Esophagus mucosa (tissue), 1 donor: ENCODE measurements at places on chromosomes 4 and X.

DNA sequence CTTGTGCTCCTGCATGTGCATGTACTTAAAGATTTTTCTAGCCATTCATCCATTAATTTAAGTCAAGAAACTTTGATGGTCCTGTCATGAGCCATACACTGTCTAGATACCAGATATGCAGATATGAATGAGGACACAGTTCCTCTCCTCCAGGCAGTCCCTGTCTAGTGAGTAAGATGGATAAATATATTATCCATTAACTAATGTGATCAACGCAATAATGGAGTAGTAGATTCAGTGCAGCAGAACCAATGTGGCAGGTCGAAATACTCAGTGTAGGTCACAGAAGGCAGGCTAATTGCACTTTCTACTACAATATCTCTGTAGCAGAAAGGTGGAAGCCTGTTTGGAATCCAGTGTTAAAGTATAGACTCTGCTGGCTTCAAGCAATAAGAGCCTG, 112.5 kb downstream of the PCDH7 start:
- no peak for ATAC-seq

GRCh38 chr4:150212927-150213326, 134.7 kb downstream of the DCLK2 start:
- ATAC-seq, result peak; percentile 87

GRCh38 chr4:20621476-20621875, 78.8 kb upstream of the PACRGL start:
- ATAC-seq, result no peak

DNA sequence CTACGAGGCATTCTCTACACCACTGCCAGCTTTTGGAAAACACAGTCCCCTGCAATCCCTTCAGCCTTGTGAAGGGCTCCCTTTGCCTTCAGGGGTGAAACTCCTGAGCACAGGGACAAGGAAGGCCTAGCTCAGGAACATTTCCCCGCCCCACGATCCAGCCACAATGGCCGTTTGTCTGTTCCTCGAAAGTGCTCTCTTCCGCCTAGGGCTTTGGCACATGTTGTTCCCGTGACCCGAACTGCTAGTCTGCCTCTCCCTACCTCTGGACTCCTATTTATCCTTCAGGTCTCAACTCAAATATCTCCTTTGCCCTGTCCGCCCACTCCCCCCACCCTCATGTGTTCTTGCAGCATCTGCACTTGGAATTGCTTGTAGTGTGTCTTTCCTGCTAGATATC, 12.1 kb downstream of the FGD1 start:
- ATAC-seq, result no peak

DNA sequence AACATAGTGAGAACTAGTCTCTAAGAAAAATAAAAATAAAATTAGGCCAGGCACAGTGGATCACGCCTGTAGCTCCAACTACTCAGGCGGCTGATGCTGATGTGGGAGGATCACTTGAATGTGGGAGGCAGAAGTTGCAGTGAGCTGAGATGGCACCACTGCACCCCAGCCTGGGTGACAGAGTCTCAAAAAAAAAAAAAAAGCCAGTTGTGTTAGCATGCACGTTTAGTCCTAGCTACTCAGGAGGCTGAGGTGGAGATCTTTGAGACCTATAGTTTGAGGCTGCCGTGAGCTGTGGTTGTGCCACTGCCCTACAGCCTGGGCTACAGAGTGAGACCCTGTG, 2.5 kb downstream of the DCK start:
- no peak for ATAC-seq

GRCh38 chrX:13733506-13733905, 914 bp downstream of the TRAPPC2 start:
- ATAC-seq, result no peak

DNA sequence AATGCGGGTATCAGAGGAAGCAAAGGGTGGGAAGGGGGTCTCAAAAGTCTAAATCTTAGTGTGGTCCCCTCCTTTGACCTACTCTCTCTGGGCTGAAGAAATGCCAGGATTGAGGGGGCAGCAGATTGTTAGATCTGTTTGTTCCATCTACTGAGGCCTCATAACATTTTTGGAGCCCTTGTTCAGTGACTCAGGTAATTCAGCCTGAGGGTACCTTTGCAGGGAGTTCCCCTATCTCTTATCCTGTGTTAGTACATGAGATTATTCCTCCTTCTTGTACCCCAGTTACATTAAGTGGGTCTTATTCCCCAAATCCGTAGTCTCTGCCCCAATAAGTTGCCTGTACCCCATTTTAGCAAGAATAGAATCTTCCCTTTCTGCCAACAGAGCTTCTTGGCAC, 79.0 kb downstream of the RTL9 start:
- ATAC-seq, result no peak

- ATAC-seq, result no peak
Observed at GRCh38 chrX:27466051-27466450, 2.9 kb upstream of the PPP4R3C start.

- no peak for ATAC-seq
Observed at GRCh38 chrX:132169554-132169953, 41.7 kb upstream of the FRMD7 start.

DNA sequence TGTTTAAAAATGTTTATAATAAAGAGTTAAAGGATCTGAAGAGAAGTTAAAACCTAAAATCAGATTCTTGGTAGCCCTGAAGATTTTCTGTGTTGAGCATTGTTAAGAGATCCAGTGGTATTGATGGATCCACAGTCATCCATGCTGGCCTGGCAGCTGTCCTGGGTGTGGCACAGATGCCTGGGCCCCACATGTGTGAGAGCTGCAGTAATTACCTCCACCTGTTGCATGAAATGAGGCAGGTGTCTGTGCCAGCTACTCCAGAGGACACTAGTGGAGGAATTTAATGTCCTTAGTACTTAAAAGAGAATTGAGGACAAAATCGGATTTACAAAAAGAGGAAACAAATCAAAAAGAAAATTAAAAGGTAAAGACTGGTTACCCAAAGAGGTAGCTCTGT, 44.0 kb downstream of the MGST2 start:
- ATAC-seq, result no peak

- no peak for ATAC-seq
Observed at GRCh38 chrX:56221101-56221500, 11.1 kb upstream of the KLF8 start.

GRCh38 chr4:115233600-115233999, 120.2 kb upstream of the NDST4 start:
- no peak for ATAC-seq

DNA sequence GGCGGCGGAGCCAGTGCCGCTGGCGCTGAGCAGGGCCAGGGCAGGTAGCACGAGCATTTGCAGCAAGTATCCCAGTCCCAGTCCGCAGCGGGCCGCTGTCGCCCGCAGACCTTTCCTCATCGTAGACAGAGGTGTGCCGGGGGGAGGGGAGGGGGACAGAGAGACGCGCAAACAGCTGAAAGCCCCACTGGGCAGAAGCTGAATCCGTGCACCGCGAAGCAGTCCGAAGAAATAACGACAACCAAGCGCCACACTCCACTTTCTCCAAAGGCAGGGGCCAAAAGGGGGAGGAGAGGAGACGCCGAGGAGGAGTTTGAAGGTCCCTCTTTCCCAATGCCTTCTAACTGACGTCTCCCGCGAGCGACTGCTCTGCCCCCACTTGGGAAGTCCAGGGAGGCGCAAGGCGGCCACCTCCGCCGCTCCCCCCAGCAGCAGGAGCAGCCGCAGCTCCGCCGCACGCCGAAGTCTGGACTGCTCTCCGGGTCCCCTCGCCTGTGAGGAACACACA, at the start of gene UNC5C:
TSS of gene UNC5C (minus strand) at position 236 of the 508 bp plus-strand sequence.
- peak; percentile 18 for ATAC-seq

GRCh38 chr4:178090640-178091411, 648.6 kb upstream of the AGA start:
- no peak for ATAC-seq

DNA sequence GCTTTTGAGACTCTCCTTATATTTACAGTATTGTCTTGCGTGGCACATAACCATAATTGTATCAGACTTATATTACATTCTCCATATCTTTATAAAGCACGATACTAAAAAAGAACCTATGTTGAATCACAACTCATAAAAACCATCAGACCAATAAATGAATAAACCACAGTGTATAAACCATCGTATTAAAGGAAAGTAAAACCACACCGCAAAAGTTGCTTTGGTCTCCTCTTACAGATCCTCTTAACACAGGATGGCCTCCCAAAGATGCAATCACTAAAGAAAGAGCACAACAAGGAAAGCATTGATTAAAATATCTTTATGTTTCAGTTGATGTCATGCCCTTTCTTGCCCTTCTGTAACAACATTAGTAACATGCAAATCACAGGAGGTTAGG, 437.9 kb downstream of the AFF2 start:
- no peak for ATAC-seq

GRCh38 chr4:44662623-44663005, 11.2 kb upstream of the YIPF7 start:
- ATAC-seq, result no peak

DNA sequence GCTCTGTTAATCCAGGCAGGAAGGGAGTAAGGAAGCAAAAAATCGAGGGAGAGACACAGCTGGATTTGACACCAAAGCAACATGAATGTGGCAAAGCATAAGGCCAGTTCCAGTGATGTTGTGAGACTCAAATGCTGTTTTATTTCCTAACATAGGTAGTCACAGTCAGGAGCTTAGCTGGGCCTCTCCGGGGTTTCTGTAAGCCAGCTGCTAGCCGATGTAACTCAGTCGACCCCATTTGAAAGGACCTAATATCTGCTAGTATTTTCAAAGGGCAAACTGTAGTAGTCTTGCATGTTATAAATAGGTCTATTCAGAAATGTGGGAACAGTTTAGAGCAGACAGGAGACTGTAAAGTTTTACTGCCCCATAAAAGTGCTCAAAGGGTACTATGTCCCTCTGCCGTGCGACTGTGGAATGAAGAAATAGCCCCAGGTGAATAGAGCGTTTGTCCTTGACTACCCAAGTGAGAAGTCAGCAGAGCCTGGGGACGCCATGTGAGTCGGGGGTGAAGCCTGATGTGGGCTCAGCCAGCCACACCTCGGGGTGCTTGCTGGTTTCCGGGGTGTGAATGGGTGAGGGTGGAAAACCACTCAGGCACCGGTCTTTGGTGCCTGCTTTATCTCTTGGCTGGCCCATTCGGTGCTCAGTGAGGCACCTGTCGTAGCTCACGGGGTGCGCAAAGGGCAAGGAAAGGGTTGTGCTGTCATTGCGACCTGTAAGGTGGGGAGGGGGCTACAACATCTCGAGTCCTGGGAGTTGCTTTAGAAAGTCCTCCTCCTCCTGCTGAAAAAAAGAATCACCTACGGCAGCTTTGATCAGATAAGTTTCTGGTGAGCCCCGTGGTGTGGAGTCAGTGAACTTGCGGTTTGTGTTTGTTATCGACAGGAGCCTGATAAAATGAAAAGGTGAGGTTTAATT, 745 bp downstream of the TRIM2 start:
- peak; percentile 31 for ATAC-seq

DNA sequence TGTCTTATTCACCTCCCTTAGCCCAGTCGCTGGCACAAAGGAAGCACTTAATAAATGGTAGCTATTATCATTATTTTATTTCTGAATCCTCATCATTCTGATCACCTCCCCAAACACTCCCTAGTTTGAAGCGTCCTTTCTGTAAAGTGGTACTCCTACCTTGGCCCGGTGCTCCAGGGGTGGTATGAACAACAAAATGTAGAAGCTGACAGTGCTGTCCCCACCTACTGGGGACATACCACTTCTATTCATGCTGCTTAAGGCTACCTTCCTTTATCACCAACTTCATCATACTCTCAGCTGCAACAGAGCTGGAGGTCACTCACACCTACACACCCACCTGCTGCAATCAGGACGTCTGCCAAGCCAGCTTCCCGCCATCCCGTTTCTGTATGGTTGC, 40.8 kb upstream of the APLN start:
- ATAC-seq, result no peak

DNA sequence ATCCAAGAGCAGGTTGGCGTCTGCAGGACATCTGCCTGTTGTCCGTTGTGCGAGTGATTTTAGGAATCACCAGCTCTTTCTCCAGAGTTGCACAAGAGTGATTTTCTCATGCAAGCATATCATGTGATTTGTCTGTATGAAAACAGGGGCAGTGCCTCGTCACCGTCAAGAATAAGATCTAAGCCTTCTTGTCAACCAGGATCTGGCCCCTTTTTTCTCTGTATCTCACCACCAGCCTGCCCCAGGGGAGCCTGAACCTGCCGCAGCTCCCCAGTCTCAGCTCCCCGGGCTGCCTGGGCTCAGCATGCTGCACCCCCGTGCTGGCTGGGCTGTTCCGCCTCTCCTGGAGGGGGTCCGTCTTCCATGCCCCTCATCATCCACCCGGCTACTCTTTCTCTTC, 90.5 kb downstream of the STOX2 start:
- ATAC-seq, result no peak

GRCh38 chrX:101550362-101550750, at the start of gene ARMCX1:
Gene ARMCX1, plus strand, starts transcription at chrX:101550547. Its CDS starts 2,384 bp downstream, at chrX:101552931.
- peak; percentile 60 for ATAC-seq

DNA sequence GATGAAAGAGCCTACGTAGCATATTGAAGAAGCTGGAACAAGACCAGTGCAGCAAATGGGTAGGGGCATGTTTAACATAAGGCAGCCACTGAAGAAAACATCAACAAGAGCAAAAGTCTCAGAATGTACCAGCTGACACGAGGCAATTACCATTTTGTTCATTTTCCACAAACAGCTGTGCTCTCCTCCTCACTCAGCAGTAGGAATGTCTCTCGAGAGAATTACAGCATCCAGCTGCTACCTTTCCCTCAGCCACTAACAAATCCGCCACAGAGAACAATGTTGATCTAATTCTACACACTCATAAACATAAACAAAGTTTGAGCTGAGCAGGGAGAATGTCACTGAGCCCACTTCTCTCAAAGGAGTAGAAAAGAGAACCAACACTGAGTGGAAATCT, 68.0 kb downstream of the OPHN1 start:
- no peak for ATAC-seq

DNA sequence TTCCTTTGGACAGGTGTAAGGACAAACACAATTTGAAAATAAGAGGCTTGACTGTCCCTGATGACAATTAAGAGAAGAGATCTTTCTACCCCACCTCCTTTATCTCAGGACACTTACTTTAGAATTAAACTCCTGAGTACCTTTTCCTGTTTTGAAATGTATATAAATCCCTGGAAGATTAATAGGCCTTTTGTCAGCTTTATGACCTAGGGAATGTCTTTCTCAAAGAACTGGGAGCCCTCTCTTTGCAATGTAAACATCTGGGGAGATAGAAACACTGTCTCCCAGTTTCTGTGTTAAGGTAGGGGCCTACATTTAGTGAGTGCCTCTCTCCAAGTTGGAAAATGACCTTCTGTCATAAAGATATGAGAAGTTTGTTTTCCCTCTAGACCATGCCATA, 31.7 kb downstream of the AGA start:
- ATAC-seq, result no peak

- peak; percentile 75 for ATAC-seq
Observed at GRCh38 chrX:130224810-130225209, 43.9 kb downstream of the ZNF280C start.

DNA sequence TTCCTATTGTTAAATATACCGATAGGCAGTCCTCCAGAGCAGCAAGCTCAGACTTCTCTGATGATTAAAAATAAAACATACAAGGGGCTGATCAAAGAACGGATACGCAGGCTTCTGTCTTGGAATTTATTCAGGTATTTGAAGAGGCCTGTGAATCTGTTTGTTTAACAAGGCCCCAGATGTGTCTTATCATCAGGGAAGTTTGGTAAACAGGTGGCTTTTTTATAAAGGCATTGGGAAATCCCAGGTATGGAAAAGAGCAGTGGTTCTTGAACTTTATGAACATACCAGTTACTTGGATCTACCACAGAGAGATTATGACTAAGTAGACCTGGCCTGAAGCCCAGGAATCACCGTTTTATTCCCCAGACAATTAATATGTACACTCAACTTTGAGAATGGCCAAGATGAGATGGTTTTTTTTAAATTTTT, 47.9 kb downstream of the SOWAHB start:
- ATAC-seq, result peak; percentile 82

- ATAC-seq, result no peak
Observed at GRCh38 chrX:49877397-49878101, 1.7 kb upstream of the USP27X start.

- ATAC-seq, result no peak
Observed at GRCh38 chr4:40270609-40271008, 64.5 kb upstream of the CHRNA9 start.
